ENCODE measurements at places on chromosomes 4 and X.

DNA sequence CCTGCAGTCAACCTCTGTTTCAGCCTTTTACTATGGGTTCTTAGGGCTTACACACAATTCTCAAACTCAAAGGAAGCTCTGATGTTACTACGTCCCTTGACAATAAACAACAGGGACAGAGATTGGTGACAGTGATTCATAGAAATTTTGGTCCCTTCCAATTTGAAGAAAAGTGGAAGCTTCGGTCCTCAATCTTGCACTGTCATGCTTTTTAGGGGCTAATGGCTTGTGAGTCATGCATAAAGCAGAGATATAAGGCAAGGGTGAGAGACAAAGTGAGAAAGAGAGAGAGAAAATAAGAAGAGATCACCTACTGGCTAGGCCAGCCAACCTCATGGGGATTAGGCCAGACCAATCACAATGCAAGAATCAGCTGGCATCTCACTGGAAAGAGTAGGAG, 63.2 kb upstream of the STARD8 start:
- no peak for DNase-seq

DNA sequence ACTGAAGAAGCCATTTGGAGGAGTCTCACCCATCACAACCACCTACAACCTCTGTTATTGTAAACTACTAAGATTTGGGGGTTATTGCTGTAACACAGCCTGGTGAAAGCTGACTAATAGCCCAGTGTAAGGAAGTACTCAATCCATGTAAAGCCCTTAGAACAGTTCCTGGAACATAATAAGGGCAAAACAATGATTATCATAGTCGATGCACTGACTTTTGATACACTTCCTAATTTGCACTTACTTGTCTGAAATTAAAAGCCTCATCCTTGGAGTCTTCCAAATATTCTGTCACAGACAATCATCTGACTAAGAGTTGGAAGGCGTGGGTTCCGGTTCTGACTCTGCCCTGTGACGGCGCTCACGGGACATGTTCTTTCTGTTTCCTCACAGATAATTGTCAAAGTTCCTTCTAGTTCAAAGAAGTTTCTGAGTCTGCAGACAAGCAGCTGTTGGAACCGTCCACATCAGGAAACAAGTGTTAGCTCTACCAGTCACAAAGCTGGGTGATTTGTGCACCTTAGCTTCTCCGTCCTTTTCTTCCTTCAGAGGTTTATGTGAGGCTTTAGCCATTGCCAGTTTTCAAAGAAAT, 33.4 kb upstream of the RASGEF1B start:
- DNase-seq = no peak

- DNase-seq = no peak
Observed at GRCh38 chr4:31054295-31054694, 334.1 kb downstream of the PCDH7 start.

- DNase-seq = no peak
Observed at GRCh38 chrX:70553516-70553915, 108.9 kb downstream of the DLG3 start.

- no peak for DNase-seq
Observed at GRCh38 chrX:149639568-149639967, 8.0 kb upstream of the TMEM185A start.

- DNase-seq = no peak
Observed at GRCh38 chr4:22323691-22324090, 192.2 kb downstream of the ADGRA3 start.

DNA sequence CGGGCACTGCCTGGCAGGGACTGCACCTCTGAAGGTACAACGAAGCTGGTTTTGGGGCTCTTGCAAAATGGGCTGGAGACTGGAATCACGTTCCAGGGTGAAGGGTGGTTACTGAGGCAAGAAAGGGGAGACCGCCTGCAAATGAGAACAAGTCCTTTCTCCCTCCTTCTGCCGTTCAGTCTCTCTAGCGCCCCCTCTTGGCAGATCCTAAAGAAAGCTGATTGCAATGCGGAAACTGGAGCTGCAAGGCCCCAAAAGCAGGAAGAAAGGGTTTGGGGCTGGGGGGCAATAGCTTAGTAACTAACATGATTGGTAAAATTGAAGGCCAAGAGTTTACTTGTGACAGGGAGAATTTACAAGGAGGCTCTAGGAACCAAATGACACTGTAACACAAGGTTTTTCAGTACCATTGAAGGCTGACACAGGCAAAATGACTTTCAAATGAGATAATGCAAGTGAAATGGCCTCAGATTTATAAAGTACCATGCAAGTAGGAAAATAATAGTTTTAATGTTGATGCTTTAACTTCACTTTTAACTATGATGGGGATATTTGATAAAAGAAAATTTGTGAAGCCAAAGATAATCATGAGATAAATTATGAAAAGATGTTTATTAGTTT, 222.7 kb upstream of the HAND2 start:
- no peak for DNase-seq

DNA sequence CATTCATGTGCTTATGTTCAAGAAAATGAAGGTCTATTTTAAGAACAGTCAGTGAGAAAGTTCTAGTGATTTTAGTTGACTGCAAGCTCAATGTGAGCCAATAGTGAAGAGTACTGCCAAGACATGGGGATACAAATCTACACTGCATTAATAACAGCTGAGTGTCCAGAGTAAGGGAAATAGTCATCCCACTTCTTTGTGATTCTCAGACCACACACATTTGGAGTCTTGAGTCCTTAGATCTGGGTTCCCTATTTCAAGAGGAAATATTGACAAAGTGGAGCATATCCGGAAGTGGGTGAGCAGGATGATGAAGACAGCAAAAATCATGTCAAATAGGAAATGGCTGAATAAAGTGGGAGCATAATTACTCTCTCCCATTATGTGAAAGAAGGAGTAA, 171.1 kb downstream of the LARP7 start:
- DNase-seq = no peak

DNA sequence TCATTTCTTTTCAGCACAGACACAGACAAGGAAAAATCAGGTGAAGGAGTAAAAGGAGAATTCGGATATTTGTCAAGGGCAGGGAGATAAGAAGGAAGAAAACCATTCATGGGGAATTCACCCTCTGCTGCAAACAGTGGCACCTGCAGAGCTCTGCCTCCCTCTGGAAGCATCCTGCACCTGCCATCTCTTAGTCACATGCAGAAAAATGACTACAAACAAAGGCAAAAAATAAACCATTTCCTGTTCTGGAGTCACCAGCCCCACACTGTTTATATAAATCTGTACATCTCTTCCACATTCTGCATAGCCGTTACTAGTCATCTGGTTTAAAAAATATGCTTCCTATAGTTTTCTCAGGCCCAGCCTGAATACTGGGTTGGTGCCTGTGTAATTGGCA, 205.3 kb downstream of the ARAP2 start:
- no peak for DNase-seq

- no peak for DNase-seq
Observed at GRCh38 chrX:22078117-22078516, 46.0 kb downstream of the PHEX start.

GRCh38 chr4:131006388-131006787, 1910.4 kb downstream of the C4orf33 start:
- DNase-seq = no peak
